ENCODE measurements at places on chromosomes 1 and 21.

GRCh38 chr1:54199151-54199764 lies 572 bp downstream of the CYB5RL start:
- DNase-seq: no peak

DNA sequence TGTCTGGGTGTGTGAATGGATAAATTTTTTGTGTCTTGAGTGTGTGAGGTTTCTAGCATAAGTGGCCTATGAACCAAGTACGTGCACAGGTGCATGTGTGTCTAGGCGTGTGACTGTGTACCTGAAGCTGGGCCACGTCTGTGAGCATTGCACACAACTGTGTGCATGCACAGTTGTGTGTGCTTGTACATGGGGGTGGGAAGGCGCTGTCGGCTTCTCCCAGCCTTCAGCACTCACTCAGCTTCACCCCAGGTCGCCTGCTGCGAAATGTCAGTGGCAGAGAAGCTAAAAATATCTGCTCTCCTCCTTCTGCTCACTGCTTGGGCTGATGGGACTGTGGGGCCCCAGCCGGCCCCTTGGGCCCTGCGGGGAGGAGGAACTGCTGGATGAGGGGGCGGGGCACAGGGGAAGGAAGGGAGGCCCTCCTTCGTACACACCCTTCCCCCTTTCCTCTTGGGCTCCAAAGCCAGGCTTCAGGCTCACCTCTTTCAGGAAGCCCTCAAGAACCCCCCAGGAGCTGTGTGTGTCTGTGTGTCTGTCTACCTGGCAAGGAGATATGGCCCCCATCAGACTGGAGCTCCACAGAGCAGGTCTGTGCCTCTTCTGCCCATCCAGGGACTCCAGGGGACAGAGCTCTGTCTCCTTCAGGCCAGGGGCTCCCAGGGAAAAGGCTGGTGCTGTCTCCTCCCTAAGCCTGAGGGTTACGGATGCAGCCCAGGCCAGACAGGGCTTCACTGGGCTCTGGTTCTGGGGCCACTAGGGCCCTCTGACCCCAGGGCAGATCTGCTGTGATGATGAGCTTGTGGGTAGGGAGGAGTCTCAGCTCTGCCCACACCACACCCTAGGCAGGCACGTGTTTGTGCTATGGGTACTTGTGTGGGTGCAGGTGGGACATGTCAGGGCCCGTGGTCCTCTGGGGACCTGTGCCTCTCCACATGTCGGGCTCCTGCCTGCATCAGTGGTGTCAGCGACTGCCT lies 35.6 kb upstream of the WASF2 start:
- DNase-seq: peak; percentile 41

DNA sequence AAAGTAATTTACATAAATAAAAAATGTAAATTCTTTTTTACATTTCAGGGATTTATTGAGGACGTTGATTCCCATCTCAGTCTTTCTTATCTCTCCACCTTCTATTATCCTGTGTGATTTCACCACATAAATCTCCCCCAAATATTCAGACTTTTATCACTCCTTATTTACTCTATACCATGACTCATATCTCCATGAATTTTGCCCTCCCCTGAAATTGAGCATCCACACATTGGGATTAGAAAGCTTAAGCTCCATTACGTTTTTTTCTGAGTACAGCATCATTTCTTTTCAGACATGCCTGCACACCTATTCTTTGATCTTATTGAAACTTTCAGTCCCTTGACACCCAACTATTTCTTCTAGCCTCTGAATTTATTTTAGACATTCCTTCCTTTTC lies 111.2 kb downstream of the IFI44 start:
- DNase-seq: no peak

- no peak for DNase-seq
These were observed 92.5 kb upstream of the KCNE2 start for GRCh38 chr21:34271189-34271851.

DNA sequence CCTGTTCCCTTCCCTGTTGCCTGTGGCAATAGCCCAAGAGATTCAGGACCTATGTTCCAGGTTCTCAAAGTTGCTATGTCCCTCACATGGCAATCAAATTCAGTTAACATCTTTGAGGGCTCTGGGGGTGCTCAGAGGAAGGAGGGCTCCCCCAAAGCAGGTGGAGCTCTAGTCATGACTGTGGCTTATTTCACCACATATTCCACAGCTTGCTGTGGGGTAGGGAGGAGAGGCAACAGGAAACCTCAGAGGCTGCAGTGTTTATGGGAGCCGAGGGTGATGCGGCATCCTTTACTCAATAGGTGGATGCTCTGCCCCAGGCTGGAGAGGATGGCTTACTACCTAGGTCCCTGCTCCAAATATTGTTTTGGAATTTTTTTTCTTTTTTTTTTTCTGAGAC lies 1.2 kb upstream of the MKNK1 start:
- DNase-seq: no peak

DNA sequence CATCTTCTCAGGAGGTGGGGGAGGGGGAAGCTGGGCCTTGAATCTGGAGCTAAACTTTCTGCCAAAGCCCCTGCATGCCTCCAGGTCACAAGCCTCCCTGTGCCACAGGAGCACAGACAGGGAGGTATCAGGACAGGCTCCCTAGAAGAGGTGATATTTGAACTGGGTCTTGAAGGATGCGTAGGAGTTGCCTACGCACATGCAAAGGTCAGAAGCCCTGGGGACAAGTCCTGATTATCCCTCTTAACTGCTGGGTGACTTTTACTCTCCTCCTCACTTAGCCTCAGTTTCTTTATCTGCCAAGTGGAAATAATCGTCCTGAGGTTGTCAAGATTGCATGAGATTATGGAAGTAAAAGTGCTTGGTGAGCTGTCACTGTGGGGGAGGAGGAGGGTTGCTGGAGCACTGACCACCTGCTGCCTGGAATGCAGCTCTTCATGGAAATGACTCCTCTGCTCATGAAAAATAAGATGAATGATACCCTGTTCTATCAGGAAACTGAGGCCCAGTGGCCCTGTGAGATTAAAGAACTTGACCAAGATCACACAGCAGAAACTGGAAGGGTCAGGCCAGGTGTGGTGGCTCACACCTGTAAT lies 50.6 kb upstream of the LAPTM5 start:
- DNase-seq: no peak

DNA sequence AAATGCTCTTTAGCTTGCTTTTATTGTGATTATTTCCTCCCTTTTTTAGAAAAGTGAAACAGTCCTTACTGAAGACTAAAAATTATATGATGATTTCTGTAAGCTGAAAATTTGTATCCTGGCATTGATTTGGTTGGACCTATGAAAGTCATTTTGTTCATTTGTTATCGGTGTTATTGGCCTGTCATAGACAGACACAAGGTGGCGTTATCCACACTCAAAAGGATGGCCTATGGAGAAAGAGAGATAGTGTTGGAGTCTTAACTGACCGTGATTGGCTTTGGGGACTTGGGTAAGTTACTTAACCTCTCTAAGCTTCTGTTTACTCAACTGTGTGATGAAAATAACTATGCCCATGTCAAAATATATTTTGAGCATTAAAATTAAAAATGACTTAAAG lies 203.6 kb upstream of the CHODL start:
- no peak for DNase-seq

DNA sequence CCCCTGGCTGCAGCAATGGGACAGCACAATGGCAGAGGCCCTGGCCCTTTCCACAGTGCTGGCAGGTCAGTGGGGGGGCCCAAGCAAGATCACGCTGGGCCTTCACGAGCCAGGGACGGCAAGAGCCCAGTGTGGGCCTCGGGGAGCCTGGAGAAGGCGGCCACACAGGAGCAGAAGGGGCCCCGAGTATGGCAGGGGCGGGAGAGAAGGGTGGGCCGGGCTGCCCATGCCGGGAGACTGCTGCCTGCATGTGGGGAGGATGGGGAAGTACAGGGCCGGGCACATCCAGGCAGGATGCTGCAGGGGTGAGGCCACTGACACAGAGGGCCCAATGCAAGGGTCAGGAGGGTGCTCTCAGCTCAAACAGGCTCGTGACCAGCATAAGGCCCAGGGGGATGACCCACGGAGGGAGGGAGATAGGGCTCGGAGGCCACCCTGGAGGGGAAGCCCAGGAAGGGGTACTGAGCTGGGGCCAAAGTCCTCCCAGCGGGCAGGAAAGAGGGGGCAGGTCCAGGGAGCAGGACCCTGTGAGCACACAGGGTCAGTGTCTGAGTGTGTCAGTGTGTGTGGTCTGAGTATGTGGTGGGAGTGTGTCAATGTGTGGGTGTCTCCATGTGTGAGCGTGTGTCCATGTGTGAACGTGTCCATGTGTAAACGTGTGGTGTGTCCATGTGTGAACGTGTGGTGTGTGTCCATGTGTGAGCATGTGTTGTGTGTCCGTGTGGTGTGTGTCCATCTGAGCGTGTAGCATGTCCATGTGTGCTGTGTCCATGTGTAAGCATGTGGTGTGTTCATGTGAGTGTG lies 13.1 kb downstream of the SLC19A1 start:
- DNase-seq: no peak

- DNase-seq: no peak
These were observed 435.3 kb upstream of the USP24 start for GRCh38 chr1:55650444-55650843.

- DNase-seq: no peak
These were observed 323.7 kb upstream of the FAM78B start for GRCh38 chr1:166490437-166490991.

DNA sequence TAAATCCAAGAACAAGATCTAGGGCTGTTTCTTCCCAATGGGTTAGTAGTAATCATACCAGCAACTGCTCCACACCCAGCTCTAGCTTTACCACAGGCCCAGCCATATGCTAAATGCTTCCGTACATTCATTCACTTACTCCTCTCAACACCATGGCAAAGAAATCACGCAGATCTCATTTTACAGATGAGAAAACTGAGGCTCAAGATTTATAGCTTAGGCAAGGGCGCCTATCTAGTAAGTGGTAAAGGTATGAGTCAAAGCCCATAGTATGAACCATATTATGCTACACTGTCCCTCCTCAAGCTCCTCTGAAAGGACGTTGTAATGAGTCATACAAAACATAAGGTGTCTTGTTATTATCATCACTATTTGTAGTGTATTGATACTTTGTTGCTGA lies 82.2 kb downstream of the NIBAN1 start:
- DNase-seq: no peak

GRCh38 chr1:116097626-116098025 lies 13.6 kb upstream of the MAB21L3 start:
- no peak for DNase-seq

DNA sequence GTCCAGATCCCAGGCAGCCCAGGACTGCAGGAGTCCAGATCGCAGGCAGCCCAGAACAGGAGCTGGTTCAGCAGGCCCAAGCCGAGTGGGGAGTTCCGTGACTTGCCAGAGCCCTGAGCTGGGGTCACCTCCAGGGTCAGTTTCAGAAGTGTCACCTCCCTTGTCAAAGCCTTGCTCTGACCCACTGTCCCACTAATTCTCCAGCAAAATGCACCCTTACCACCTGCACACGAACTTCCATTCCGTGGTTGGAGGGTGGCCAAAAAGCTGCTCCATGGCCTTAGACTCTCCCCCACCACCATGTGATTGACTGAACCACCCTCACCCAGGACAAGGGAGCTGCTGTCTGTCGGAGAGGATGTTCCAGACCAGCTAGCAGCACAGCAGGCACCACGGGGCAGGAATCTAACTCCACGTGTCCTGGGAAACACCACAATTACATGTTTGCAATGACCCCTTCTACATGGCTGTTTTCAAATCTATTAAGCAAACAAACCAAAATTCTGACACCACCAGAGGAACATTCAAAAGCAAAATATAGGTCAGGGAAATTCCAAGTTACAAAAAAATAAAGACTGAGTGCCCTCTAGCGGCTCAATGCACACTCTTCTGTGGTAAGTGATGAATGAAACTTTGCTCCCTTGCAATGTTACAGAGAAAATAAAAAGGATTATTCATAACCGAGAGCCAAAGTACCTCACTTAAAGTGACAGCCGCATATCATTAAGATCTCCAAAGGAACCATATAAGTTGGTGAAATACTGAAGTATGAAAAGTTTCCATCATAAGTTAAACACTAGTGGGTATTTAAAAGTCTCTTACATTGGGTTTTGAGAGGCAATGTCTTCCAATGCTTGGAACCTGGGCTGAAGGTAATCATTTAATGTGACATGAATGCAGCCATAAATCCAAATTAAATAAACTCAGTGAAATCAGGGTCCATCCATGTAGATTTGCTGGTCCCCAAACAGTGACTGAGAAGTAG lies 76.3 kb downstream of the NPHP4 start:
- peak; percentile 44 for DNase-seq

- DNase-seq: no peak
These were observed 26.1 kb upstream of the PSMG1 start for GRCh38 chr21:39209334-39209688.

- DNase-seq: peak; percentile 95
These were observed 66.5 kb upstream of the GADD45A start for GRCh38 chr1:67618285-67619018.

DNA sequence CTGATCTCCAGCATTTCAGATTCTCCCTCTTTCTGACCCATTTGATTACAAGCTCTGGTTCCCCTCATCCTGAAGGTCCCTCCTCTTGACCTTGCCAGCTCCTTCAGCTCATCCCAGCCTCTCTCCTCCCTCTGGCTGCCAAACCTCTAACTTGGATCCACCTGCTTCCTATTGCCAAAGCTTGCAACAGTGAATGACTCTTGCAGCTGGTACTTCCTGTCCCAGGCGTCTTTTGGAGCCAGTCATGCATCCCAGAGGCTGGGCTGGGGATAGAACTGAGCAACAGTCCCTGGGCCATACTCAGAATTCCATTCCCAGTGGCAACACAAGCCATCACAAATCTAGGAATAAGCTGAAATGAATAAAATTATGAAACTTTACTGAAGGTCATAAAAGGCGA lies 27.7 kb upstream of the SPOCD1 start:
- DNase-seq: peak; percentile 73

- DNase-seq: no peak
These were observed 44.2 kb downstream of the ELK4 start for GRCh38 chr1:205587581-205587980.

GRCh38 chr1:228066891-228067654 lies 15.4 kb upstream of the ARF1 start:
- DNase-seq: no peak

GRCh38 chr1:23478896-23479665 lies 4.9 kb downstream of the ASAP3 start:
- peak; percentile 92 for DNase-seq

DNA sequence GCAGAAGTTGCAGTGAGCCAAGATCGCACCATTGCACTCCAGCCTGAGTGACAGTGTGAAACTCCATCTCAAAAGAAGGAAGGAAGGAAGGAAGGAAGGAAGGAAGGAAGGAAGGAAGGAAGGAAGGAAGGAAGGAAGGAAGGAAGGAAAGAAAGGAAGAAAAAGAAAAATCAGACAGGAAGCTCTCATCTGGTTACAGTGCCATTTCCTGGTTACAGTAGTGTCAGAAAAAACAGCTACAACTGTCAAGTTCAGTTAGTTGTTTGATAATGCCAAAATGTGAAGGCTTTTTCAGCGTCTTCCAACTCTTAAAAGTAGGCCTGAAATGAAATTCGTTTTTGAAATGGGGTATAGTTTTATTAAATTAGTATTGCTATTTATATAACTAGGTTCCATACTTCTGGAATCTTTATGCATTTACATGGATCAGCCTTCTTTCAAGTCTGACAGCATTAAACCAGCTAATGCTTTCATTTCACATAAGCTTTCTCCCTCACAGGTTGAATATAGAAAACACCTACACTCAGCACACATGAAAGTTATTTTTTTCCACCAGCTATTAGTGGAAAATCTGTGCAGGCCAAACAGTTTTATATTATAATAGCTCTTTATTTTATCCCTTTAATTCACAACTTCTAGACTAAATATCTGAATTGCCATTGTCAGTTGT lies 21.2 kb downstream of the PTPN22 start:
- DNase-seq: no peak

GRCh38 chr1:180482425-180483275 lies 19.7 kb downstream of the ACBD6 start:
- DNase-seq: peak; percentile 40

GRCh38 chr1:230821346-230821745 lies 47.0 kb downstream of the C1orf198 start:
- DNase-seq: no peak

- no peak for DNase-seq
These were observed 3.7 kb upstream of the USP48 start for GRCh38 chr1:21786640-21787039.
